ENCODE measurements at places on chromosomes 6 and 20.

- DNase-seq: no peak
Measured at GRCh38 chr6:130981409-130981808, 81.6 kb downstream of the EPB41L2 start.

GRCh38 chr20:37223053-37223452 lies 38.6 kb downstream of the GHRH start:
- DNase-seq: no peak

DNA sequence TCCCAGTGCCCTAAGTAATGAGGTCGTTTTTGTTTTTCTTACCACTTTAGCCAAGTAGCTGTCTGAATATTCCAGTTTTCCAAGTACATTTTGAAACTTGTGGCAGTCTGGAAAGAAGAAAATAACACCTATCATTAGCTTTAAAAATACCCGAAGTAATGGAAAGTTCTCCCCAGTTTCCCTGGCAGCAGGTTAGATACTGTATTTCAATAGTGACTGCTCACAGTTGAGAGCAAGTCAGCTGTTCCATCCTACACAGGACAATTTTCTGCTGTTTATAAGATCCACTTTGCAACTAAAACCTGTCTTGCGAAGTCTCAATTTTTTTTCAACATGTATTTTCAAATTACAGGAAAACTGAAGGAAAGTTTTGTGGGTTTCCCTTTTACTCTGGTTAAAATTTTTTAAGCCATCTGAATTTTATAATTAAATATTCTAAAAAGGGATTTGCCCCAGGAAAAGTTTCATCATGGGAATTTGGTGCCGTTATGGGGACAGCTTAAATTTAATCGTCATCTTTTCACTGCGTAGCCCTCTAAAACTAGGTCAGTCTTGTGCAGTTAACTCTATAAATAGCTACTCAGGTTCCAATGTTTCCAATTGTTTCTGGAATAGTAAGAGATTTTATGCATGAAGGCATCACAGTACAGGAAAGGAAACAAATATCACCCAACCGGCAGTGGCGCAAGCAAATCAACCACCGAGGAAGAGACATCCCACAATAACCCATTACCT lies 96.9 kb downstream of the MBOAT1 start:
- no peak for DNase-seq

- no peak for DNase-seq
Measured at GRCh38 chr20:10634211-10634610, 39.6 kb downstream of the JAG1 start.

DNA sequence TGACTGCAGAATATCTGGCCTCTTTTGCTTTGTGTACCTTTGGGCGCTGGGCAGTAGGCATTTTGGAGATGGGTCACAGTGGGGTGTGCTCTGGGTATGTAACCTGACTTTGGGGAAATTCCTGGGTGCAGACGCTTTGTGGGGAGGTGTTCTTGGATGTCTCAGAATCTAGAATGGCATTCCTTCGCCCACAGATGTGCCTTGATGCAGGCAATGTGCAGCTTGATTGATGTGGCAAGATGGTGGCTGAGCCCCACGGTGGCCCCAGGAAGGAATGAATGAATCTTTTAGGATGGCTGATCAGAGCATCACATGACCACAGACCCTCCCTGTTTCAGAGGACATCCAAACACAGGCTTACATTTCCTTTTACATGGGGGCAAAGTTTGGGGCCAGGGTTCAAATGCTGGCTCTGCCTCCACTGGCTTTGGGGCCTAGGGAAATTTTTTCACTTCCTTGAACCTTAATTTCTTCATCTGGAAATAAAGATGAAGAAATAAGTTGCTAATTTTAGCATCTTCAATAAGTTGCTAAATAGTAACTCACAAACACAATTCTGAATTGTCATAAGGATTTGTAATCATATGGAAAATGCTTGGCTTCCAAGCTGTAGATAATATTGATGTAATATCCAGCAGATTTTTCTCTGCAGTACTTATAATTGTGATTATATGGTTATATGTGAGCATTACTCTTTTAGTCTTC lies 5.6 kb downstream of the PPP1R16B start:
- no peak for DNase-seq

GRCh38 chr6:25343984-25344383 lies 64.8 kb downstream of the CARMIL1 start:
- no peak for DNase-seq

DNA sequence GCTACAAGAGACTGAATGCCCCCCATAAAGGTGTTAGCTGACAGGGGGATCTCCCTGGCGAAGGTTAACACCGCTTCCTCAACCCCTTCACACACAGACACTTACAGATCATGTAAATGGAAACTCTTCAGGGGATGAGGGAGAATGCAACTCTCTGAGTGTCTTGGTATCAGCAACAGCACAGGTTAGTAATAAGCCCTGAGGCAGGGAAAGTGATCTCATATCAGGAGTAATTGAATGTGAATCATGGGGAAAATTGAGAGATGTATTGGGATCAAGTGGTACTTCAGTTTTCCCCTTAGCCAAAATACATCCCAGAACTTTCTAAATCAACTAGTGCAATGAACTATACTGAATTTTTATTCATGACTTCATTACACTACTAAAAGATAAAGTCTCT lies 23.8 kb downstream of the OR2J3 start:
- no peak for DNase-seq

GRCh38 chr6:113971741-113972140 lies 793 bp upstream of the HDAC2 start:
- no peak for DNase-seq

DNA sequence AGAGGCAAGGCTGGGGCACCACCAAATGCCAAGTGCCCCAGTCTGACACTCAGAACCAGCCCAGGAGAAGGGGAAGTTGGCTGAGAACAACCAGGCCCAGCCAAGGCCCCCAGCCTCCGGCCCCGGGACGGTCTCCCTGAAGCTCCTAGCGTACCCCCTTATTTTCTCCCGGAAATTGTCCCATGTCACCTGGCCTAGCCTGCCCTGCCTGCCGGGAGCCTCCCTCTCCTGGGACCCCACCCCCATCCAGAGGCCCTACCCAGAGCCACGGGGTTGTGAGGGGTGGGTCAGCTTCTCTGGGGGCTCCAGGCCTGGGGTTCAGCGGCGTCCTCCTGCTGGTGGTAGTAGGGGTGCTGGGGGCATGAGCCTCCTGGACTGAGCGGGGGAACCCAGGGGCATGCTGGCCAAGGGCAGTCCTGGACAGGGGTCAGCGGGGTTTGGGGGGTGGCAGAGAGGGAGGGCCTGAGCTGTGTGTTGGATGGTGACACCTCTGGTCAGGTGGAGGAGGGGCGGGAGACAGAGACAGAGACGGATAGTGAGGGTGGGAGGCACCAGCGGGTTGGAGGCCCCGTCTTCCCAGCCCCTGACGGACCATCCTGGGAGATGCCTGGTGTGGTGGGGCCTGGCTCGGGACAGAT lies 7.9 kb upstream of the SLCO4A1 start:
- no peak for DNase-seq

- no peak for DNase-seq
Measured at GRCh38 chr20:5825130-5825719, 75.0 kb downstream of the SHLD1 start.
